ENCODE measurements at places on chromosomes 4 and X. TPM values are rescaled to one million over a fixed set of nuclear protein-coding genes. Genes with fewer than 3 reads are reported as not detected.

SPANXN4 gene
- not detected for total RNA-seq

FSTL5 gene
- total RNA-seq = not detected

MTMR1 gene
- 15.6 TPM for total RNA-seq

DMRTC1 gene
- not detected for total RNA-seq

Data from mammary microvascular endothelial cell (primary cell).